SJCRH30 (cell line): ENCODE measurements at places on chromosomes 16 and 17.

DNA sequence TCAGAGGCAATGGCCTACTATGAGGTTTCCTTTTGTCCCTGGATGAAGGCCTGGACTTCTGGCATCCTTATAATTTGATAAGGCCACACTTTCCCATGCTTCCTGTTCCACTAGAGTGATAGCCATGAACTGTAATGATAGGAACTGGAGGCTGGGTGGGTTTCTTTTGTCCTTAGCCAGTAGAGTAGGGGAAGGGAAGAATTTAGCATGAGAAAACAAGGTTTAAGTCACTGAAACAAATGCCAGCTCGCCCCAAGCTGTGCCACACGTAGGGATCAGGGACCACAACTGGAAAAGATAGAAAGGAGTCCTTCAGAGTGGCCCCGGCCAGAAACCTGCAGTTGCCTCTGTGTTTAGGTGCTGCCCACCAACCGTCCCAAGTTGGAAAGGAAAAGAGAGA, 80.9 kb upstream of the C17orf78 start:
- no peak for DNase-seq

GRCh38 chr16:77949445-77949844, 72.9 kb upstream of the CLEC3A start:
- no peak for DNase-seq

DNA sequence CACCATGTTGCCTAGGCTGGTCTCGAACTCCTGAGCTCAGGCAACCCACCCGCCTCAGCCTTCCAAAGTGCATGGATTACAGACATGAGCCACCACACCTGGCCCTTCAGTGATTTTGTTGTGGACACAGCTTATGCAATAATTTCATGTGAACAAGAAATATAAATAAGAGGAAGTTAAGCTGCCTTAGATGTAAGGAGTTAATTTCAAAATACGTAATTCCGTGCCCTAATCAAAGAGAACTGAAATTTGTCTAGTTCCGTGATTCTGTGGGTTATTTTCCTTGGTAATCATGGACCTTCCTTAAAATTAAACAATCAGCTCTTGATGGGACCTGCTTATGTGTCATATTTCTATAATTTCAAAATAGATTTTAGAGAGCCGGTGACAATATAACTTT, 11.9 kb downstream of the TVP23A start:
- no peak for DNase-seq

DNA sequence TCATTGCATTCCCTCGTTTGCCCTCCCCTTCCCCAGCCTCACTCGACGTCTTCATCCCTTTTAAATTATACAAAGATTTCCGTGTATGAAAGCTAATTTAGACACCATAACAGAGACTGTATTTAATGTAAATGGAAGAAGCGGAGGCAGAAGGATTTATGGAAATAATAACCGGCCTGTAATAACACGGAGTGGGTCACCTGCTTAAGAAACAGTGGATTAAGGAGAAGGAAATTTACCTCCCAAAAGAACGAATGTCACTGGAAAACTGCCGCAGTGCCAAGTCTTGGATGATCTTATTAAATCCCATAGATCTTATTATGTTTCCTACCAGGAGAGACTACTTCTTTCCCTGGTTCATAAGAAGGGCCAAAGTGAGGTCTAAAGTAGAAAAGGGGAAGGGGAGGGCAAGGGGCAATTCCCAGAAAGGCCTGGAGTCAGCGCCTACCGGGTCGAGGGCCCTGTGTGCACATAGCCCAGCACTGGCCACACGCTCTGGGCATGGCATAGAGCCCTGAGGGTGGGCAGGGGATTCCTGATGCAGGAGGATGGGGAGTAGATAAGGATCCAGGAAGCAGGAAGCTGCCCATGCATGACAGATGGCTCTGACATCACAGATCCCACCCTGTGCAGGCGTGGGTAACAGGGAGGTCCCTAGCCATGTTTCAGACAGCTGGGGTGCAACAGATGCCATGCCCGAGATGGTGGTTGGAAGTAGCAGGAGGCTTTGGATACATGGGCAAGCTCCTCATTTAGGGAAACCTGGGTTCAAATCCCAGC, 56.2 kb upstream of the RPL38 start:
- no peak for DNase-seq

DNA sequence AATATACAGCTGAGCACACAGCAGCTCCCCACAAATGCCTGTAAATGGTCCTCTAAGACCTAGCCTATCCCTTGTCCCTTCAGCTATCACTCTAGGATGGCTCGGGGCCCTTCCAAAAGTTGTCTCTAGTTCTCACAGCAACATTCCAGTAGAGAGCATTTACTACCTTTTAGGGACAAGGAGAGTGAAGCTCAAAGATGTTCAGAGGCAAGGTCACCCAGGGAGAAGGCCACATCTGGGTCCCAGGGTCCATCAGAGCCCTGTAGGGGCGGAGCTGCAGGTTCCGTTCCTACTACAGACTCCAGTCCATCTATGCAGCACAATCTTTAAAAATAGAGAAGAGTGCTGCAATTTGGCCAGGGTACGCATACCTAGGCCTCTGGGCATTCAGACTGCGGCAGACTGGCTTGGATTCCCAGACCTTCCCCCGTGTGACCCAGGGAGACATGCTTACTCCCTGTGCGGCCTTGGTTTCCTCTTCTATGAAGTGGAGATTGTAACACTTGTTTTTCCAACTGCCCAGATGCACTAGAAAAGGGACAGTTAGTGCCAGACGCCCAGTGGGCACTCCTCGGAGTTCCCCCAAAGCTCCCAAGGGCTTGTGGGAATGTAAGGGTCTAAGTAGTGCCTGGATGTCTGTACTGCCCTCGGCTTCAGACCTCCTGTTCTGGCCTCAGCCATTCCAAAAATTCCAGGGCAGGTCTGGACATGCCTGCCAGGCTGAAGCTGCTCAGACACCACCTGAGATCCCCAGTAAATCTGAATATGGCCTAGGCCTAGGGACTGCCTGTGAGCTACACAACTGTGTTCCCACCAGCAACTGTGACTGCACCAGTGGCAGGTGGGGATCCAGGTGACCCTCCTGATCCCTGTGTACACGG, 2.5 kb downstream of the SLC12A4 start:
- peak; percentile 75 for DNase-seq

- peak; percentile 71 for DNase-seq
Measured at GRCh38 chr17:58447039-58447975, 30.0 kb upstream of the RNF43 start.

- no peak for DNase-seq
Measured at GRCh38 chr16:22814711-22815105, 746 bp downstream of the HS3ST2 start.

DNA sequence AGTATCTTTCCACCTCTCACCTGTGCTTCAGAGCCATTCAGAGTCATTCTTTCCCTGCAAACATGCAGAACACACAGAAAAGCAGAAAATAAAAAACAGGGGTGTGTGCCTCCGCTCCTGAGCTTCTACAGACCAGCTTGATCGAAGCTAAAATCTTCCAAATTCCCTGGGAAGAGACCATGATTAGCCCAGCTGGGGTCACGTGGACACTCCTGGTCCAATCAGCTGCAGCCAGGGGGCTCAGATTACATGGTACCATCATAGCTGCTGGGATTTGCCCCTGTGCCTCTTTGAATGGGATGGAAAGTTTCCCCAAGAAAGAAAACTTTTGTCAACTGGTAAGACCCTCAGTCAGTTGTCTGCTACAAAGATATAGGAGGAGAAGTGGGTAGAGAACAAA, 159.9 kb downstream of the TMEM114 start:
- no peak for DNase-seq

DNA sequence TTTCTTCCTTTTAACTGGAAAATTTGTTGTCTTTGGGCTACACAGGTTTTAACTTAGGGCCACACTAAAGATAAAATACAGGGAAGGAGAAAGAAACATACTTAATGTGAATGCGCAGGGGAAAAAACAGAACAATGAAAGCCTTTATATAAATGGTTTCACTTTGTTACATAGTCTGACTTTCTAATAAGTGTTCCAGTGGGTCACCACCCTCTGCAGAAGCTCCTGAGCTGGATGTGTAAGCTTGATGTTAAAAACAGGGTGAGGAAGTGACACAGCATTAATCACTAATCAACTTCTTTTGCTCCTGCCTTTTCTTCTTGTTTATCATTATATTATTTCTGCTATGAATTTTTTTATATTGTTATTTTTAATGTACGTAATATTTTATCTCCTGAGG, 445.6 kb upstream of the CA10 start:
- no peak for DNase-seq
